Spinal cord (tissue), 10 donors: ENCODE measurements at places on chromosomes 5 and 9.

GRCh38 chr9:130860458-130861316 lies 25.6 kb downstream of the ABL1 start:
- H3K27ac ChIP-seq: peak overlapping the region; percentile 67
- peaks cover 29% of the 10 kb centered on the region for H3K4me1 ChIP-seq
- peak; percentile 60 for DNase-seq
- no peaks in the 10 kb centered on the region for H3K27me3 ChIP-seq

GRCh38 chr9:130639124-130639765 lies 25.1 kb upstream of the PRDM12 start:
- DNase-seq: no peak
- H3K36me3 ChIP-seq: peaks cover 34% of the 10 kb centered on the region
- peaks cover 2% of the 10 kb centered on the region for H3K27me3 ChIP-seq

GRCh38 chr5:167050568-167051401 lies 1240.7 kb upstream of the WWC1 start:
- H3K4me3 ChIP-seq: no peak overlapping the region
- no peaks in the 10 kb centered on the region for H3K36me3 ChIP-seq
- DNase-seq: no peak
- H3K4me1 ChIP-seq: no peaks in the 10 kb centered on the region

- H3K27ac ChIP-seq: no peak overlapping the region
- no peaks in the 10 kb centered on the region for H3K36me3 ChIP-seq
- no peak overlapping the region for H3K4me3 ChIP-seq
- DNase-seq: no peak
These were observed 278.4 kb downstream of the EBF1 start for GRCh38 chr5:158821331-158821730.

DNA sequence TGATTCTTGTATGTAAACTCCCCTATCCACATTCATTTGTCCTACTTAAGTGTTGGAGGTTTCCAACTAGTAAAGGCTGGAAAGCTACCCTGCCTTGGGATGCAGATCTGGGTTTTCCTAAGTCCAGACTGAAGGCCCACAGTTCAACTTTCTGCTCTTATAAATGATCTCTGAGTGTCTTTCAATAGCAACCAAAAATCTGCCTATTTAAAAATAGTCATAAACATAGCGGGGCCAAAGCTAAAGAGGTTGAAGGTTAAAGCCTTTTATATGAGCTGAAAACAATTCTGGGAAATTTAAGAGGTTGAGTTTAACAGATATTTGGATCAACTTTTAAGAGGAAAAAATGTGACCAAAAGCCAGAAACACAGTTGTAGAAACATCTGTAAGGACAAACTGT lies 87.2 kb downstream of the NTRK2 start:
- no peaks in the 10 kb centered on the region for H3K27me3 ChIP-seq
- no peak overlapping the region for H3K4me3 ChIP-seq
- no peak for DNase-seq
- no peaks in the 10 kb centered on the region for H3K4me1 ChIP-seq
- peak overlapping the region; percentile 13 for H3K27ac ChIP-seq
- peaks cover 3% of the 10 kb centered on the region for H3K36me3 ChIP-seq

DNA sequence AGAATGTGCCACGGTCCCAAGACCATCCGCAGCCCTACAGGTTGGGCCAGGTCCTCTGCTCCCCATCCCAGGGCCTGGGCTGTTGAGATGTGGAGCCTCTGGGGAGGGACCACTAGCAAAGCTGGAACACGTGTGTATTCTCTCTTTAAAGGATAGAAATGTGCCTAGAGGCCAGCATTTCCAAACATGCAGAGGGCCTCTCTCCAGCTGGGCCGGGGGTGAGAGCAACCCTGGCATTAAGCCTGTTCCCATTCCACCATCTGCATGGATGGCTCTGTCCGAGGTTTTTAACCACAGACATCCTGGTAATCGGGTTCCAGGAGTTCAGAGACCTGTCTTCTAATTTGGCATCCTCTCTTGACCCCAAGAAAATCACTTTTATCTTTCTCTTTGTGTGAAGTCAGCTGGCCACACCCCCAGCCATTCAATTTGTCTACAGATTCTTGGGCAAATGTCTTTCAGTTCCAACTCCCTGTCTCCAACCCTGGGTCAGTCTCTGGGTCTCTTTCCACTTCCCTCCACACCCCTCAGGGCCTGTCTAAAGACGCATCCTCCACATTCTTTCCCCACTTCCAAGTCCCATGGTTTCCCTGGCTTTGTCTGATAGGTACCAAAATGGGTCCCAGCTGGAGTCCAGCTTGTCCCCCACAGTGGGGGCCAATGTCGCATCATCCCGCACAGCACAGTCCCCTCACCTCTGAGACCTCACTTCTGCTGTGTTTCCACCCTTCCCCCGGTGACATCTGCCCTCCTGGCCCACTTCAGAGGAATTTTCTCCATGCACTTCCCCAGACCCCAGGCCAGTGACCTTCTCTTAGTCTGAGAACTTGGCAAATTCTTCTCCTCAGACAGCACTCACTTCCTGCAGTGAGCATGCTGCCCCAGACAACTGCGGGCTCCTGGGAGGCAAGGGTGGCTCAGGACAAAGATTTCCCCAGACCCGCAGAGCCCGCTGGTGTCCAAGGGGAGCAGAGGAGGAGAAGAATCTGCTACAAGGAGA lies 56.8 kb downstream of the PTPDC1 start:
- H3K27me3 ChIP-seq: no peaks in the 10 kb centered on the region
- H3K4me3 ChIP-seq: no peak overlapping the region

DNA sequence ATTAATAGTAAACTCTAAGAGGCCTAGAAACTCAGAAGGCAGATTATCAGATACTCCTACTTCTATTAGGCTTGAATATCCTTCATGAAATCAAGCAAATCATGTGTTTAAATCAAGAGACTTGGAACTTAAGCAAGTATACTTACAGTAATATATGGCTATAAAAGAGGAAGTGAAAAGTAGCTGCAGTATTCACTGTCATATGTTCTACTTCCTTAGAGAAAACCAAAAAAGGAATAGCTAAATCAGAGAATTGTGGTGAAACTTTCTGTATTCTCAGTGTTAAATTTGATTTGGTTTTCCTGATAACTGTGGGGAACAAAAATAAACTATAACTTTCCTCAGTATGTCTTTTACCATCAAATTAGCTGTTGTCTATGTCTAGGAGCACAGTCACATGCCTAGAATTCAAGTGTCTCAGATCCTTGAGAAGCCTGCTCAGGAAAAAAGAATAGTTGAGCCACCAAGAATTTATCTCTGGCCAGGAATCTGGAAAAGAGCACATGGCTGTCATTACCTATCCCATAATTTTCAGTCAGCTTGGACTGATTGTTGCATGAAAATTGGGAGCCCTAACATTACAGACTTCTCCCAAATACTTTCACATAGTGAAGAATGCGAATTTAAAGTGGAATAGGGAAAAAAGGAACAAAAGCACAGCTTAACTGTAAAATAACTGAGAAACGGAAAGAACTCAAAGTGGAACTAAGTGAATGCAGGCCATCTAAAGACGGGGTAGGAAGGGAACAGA lies 1.7 kb downstream of the FKBP15 start:
- no peak overlapping the region for H3K27ac ChIP-seq
- DNase-seq: no peak
- H3K36me3 ChIP-seq: no peaks in the 10 kb centered on the region
- peaks cover 7% of the 10 kb centered on the region for H3K4me1 ChIP-seq
- no peaks in the 10 kb centered on the region for H3K27me3 ChIP-seq

DNA sequence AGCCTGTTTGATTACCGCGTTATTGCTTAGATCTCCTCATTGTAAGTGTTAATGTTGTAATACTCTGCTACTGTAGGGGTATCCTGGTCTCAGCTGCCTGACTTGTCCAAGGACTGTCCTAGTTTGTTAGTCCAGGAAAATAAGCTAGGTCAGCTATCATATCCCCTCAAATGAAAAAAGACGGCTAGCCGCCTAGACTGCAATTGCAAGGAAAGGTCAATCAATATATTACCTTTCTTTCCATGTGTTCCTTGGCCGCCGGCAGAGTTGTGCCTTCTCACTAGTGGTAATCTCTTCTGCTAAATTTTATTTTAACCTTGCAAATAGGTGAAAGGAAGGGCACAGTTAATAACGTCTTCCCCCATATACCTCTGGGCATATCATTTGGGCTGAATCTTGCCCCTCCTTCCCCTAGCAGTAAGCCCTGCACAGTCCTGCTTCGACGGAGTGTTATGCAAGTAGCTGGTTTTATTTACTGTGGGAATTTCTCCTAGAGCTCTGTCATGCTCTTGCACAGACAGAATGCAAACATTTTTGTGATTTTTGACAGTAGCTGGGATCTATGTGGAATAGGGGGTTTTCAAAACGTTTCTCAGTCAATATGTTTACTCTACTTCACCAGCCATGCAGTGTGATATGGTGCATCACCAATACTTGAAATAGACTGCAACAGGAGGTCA lies 288.5 kb downstream of the MAST4 start:
- no peak overlapping the region for H3K4me3 ChIP-seq
- H3K36me3 ChIP-seq: no peaks in the 10 kb centered on the region
- H3K4me1 ChIP-seq: no peaks in the 10 kb centered on the region
- H3K27ac ChIP-seq: no peak overlapping the region
- DNase-seq: no peak

DNA sequence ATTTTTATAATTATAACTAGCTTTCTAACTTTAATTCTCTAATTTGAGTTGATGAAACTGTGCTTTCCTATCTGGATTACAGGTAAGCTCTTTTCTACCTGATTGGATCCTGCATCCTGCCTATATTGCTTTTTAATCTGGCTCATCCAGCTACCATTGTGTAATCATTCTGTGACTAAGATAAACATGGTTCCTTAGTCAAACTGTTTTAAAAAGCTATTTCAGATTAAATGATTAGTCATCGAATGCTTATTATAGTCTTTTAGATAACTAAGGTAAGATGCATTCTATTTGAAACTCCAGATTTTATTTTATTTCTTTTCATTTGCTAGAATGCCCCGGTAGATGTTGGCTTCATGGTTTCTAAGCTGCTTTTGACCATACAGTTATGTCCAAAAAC lies 50.7 kb downstream of the ICE1 start:
- DNase-seq: no peak
- no peaks in the 10 kb centered on the region for H3K4me1 ChIP-seq
- no peaks in the 10 kb centered on the region for H3K27me3 ChIP-seq
- no peak overlapping the region for H3K27ac ChIP-seq
- H3K4me3 ChIP-seq: no peak overlapping the region

GRCh38 chr9:122127396-122127798 lies 32.2 kb downstream of the NDUFA8 start:
- no peak for DNase-seq
- H3K27me3 ChIP-seq: peaks cover 30% of the 10 kb centered on the region
- H3K27ac ChIP-seq: no peak overlapping the region
- no peaks in the 10 kb centered on the region for H3K36me3 ChIP-seq
- peaks cover 44% of the 10 kb centered on the region for H3K4me1 ChIP-seq
- H3K4me3 ChIP-seq: no peak overlapping the region

DNA sequence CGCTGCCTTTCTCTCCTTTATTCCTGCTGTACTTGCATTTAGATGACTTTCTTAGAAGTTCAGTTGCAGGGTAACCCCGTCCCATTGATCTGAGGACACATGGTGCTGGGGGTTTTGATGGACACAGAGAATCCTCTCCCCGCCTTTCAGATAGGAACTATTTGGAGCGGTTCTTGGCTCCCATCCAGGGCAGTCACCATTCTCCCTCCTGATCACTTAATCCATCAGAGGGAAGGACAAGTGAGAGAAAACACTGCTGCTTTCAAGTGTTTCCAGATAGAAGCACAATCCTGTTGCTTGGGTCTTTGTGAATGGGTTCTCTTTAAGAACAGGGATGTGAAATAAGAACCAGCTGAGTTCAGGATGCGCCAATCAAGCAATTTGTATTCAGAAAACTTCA lies 85.2 kb downstream of the IRX1 start:
- no peak overlapping the region for H3K27ac ChIP-seq
- H3K27me3 ChIP-seq: no peaks in the 10 kb centered on the region
- H3K4me3 ChIP-seq: no peak overlapping the region
- no peak for DNase-seq
- no peaks in the 10 kb centered on the region for H3K36me3 ChIP-seq
- no peaks in the 10 kb centered on the region for H3K4me1 ChIP-seq
